Caki2 (cell line): ENCODE measurements at places on chromosomes 3 and 15. TPM values are rescaled to one million over a fixed set of nuclear protein-coding genes. Genes with fewer than 3 reads are reported as not detected.

The MESP2 gene
- 0.43 and 1.4 TPM in 2 replicates for total RNA-seq

The COL6A5 gene
- total RNA-seq: not detected in 2 replicates

The UMPS gene
- 25.3 and 49.3 TPM in 2 replicates for total RNA-seq

The PHLDB2 gene
- 10.3 and 13.1 TPM in 2 replicates for total RNA-seq

The MUC20 gene
- total RNA-seq: 0.17 and 29.7 TPM in 2 replicates

The GOLGA6D gene
- not detected in 2 replicates for total RNA-seq

DNA sequence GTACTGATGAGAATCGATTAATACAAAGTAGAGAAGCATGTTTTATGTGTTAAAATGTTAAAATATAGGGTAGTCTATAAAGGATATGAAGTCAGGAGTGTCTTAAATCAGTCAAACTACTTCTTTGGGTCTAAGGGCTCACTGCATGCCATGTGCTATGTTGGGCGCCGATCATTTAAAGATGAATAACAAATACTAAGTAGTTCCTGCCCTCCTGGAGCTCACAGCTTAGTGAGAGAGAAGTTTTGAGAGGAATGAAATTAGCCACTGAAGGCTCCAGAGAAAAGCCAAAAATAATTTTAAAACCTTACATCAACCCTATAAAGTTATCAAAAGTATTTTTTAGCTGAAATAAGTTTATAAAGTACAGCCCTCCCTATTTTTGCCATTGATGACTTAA lies 44.5 kb downstream of the BLM start:
- DNase-seq: no peak

DNA sequence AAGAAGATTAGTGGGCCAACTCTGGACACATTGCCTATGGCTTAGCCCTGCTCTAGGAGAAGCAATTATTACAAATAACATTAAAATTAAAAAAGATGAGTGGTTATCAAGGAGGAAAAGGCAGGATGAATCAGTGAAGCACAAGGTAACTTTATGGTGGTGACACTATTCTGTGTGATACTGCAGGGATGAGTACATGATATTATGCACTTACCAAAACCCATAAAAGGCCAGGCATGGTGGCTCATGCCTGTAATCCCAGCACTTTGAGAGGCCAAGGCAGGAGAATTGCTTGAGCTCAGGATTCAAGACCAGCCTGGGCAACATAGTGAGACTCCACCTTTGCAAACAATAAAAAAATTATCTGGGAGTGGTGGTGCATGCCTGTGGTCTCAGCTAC lies 344.3 kb upstream of the CDIN1 start:
- DNase-seq: no peak

- DNase-seq: no peak
Observed at GRCh38 chr3:98886525-98886924, 15.0 kb downstream of the DCBLD2 start.

GRCh38 chr3:144364737-144365136 lies 393.1 kb downstream of the DIPK2A start:
- DNase-seq: no peak

DNA sequence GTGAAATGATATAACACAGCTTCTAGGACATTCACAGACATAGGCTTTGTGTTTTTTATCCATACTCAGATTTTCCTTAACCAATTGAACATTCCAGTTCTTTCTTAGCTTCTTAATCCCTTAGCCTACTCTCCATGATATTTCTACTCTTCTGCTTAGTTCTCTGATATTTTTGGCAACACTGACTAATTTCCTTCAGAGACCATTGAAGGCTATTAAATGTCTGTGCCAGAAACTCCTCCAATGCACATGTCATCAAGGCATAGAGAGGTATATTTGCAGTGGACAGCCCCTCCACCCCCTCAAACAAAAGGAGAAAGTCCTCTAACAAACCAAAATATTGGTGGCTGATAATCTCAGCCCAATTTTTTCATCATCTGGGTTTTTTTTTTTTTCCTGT lies 105.9 kb upstream of the TSC22D2 start:
- no peak for DNase-seq

- DNase-seq: no peak
Observed at GRCh38 chr3:66464512-66464894, 36.3 kb downstream of the LRIG1 start.

DNA sequence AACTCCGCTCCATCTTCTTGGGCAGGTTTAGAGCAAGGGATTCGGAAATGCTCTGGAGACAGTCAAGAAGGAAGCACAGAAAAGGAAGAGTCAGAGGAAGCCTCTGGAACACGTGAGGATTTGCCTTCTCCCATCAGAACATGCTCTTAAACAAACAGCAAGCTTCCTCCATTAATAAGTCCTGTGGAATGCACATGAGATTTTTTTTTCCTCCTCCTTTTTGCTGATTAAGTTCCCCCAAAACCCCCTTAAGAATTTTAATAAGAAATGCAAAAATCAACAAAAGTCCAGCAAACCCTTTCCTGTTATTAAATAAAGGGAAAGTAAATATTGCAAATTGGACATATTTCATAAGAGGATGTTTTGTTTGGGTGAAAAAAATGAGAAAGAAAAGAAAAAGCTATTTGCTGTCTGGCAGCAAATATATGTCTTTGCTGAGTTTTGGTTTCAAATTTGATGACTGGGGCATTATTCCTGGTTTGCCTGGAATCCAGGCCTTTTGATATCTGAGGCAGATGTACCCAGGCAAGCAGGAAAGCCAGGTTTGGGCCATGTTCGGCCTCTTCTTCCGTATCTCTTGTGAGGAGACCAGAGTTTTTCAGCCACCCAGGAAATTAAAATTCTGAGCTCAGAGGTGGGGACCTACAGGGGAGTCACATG lies 7.9 kb upstream of the TSEN2 start:
- no peak for DNase-seq

DNA sequence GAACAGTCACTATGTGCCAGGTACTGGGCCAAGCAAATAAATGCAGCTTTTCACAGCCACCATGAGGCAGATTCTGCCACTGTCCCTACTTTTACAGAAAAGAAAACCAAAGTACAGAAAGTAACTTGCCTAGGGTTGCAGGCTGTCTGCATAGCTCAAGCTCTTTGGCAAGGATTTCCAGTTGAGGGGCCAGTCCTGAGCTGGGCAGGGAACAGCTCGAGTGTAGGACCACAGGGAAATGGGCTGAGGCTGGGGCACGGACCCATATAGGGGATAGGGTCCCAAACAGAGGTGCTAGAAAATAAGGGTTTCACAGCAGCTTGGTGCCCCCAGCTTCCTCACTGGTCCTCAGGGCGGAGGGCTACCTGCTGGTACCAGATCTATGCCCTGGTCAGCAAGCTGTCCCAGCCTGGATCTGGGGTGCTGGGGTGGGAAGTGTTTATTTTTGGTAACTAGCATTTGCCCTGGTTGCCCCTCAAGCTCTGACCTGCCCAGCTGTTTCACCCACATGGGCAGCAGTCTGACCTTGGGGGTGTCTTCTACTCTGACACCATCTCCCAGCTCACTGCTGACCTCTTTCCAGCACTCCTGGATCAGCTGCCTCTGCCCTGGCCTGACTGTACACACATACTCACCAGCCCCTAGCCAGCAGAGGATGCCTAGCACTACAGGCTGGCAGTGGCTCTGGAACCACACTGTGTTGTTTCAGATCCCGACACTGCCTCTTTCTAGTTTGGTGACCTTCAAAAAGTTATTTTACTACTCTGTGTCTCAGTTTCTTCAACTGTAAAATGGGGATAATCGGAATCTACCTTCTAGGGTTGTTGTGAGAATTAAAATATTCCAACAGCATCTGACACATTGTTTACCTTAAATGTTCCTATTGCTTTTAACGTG lies 16.2 kb downstream of the MRAS start:
- DNase-seq: no peak

DNA sequence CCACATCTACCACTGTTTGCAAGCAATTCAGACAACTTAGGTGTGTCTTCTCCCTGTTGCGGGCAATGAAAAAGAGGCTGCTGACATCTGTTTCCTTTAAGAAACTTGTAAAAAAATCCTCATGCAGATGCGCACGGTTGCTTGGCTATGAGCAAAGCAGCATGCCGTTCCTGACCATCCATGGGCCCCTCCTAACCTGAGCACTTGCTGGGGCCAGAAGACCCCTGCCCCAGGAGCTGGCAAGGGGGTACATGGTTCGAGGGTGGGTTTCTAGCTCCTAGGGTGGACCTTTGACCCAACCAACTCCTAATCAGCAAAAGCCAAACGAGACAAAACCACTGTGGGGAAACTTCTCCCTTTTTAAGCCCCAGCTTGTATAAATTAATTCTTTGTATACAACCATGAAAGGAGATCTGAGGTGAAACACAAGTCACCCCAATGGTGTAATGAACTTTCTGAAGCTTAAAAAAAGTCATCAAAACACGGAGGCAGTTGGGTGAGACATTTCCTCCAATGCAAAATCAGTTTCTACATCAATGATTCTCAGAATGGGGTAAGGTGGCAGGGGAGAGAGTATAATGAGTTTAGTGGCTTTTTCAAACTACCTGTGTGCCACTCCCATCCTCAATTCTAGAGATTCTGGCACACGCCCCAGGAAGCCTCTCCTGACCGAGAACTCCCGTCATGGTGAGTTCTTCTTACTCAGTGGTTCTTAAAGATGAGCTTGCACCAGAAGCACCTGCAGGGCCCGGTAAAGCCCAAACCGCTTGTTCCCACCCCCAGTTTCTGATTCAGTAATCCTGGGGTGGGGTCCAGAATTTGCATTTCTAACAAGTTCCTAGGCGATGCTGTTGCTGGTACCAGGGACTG lies 44.1 kb downstream of the CPN2 start:
- no peak for DNase-seq

DNA sequence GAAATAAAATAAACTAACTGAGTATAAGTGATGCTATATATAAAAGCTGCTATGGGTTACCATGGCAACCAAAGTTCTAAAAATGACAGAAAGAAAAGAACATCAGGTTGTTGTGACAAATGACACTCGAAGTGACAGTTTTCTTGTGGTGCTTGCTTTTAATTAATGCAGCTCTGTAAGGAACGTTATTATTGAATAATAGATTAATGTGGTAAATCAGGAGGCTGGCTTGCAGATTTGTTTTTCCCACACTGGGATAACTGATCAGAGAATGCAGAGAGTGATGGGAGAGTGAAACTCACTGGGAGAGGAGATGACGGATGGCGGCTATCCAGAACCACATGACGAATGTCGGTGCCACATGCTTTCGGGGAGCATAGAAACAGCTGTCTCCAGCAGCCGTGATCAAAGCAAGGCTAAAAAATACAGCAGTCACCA lies 207.0 kb upstream of the ATP10A start:
- DNase-seq: no peak

DNA sequence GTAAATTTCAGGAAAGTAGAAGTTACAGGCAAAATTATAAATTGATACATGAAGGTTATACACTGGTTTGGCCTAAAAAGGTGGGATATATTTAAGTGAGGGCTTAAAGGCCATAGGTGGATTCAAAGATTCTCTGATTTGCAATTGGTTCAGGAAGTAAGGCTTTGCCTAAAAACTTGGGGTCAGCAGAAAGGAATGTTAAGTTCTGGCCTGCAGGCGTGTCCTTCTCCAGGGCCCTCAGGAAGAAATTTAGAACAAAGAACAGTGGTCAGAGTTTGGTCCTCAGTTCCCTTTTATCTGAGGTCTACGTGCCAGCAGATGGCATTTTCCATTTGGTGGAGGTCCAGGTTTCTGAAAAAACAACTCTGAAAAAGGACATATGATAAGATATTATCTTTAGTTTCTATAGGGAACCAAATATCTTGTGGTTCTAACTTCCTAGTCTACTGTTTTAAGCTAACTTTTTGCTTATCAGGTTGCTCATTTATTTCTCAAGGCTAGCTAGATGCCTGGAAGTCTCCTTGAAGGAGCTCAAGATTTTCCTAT lies 40.5 kb downstream of the SCN11A start:
- DNase-seq: no peak

DNA sequence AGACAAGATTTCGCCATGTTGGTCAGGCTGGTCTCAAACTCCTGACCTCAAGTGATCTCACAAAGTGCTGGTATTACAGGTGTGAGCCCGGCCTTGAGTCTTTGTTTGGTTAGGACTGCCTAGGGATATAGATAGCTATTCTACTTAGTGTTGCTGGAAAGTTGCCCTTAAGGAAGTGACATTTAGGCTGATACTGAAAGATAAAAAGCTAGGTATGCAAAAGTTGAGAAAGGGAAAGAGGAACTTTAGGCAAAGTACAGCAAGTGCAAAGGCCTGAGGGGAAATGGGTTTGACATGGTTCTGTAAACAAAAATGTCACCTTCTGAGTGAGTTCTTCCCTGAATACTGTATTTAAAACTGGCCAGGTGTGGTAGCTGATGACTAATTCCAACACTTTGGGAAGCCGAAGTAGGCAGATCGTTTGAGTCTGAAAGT lies 111.5 kb downstream of the ZNF609 start:
- DNase-seq: no peak
